ENCODE measurements at places on chromosomes 12 and 14.

DNA sequence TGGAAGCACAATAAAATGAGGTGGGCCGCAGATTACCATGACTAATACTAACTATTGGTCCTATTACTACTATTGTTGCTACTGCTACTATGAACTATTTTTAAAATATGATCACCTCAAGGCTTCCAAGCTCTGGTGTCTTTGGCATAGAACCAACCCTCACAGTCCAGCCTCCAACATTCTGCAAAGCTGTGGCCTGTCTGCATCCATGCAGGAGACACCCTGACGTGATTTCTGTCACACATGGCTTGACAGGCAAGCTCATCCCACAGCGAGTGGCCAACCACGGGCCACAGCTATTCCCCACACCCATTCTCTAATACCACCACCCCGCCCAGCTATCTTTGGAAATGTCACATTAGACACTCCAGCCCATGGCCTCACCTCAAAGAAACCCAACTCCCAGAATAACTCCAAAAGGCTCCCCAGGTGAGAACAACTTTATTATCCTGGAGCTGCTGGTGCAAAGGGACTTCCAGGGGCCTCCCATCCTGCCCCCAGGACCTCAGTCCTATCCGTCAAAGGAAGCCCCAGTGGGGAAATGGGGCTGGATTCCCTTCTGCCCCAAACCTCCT lies 14.4 kb downstream of the ISCU start:
- DNase-seq = no peak

GRCh38 chr12:10392394-10392930 lies 2.6 kb upstream of the KLRK1 start:
- no peak for DNase-seq

DNA sequence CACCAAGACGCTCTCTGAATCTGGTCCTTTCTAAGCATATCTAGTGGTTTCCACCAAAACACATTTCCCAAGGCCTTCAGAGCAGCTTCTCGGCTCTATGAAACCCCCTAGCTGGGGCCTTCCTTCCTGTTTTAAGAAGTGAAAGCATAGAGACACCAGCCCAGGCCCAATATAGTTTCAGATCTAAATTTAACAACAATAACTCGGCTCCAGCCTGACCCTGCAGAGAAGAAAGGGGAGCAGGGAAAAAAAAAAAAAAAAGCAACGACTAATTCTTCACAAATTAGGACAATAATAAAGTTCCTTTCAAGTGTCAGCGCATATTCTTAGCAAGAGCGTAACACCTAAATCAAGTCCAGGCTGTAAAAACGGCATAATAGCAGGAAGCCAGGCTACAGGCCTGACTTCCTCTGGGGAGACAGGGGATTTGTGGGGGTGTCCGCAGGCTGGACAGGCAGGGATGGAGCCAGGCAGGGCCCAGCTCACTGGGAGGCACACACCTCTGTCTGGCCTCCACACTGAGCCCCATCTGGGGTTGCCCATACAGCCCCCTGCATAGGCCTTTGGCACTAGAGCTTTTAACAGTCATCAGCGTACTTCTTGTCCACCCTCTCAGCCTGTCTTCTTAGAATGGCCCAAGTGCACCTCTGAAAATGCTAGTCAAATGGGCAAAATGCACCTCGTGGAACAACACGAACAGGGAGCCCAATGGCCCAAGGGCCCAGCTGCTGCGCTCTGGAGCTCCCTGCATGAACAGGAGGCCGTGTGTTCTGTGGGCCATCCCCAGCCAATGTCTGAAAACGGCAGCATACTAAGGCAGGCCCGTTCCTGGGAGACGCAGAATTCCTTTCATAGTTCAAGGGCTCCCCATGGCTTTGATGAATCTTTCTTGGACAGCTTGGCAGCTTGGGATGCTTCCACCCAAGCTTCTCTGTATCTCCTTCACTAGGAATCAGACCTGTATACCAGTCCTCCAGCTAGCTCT lies 772.9 kb downstream of the MED13L start:
- DNase-seq = no peak

DNA sequence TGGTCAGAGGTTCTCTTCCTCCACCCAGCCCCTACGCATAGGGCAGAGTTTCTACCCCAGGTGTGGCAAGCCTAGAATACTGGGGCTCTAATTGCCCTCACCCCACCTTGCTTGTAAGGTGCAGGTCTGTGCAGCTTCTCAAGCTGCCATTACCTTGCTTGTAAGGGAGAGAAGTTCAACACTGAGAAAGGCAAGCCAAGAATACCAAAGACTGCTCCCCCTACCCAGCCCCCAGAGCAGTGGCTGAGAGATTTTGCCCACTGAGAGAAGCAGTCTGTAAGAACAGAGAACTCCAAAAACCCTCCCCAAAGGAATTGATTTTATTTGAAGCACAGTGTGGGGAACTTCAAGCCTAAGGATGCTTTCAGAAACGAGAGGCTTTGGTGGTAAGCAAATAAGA lies 63.1 kb downstream of the RASSF8 start:
- DNase-seq = no peak

- peak; percentile 23 for DNase-seq
Measured at GRCh38 chr14:52131640-52132320, 62.9 kb upstream of the NID2 start.

DNA sequence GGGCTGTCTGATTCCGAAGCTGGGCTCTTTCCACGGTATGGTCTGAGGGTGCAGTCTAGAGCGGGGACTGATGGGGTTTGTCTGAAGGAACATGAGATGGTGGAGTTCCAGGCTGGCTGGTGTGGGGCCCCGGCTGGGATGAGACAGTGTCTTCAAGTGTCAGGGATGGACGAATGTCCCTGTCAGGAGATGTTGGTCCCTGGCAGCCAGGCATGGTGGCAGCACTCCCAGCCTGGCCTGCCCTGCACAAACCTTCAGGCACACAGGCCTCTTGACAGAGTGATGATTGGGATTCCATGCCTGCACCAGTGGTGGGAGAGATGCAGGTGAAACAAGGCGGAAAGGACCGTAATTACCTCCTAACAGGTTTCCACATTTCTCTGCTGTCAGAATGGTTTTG lies 221.9 kb downstream of the CACNA1C start:
- DNase-seq = no peak

DNA sequence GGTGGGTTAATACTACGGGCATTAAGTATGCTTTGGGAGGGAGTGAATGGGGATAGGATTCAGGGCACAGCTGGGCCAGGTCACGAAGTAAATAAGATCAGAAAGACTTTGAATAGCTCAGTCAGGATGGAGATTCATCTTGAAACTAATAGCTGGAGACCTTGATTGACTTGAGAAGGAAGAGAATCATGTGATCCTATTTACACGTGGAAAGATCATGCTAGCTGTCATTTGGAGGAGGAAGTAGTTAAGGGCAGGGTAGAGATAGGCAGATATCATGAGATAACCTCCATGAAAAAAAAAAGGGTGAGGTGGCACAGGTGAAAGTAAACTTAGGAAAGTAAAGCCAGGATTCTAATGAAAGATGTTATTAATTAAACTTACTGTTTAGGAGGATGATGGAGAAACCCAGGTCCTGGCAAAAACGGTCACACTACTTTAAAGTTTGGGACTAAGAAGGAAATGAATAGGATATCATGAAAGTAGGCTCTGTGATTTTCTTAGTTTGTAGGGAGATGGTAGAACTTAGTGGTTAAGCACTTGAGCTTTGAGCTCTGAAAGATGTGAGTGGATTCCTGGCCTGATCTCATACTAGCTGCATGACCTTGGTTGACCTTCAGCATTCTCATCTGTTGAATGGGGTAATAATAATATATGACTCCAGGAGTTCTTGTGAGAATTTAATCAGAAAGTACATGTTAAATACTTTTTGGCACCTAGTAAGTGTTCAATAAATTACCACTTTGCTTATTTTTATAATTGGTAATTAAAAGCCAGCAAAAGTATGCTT lies 439.0 kb downstream of the NRXN3 start:
- no peak for DNase-seq

DNA sequence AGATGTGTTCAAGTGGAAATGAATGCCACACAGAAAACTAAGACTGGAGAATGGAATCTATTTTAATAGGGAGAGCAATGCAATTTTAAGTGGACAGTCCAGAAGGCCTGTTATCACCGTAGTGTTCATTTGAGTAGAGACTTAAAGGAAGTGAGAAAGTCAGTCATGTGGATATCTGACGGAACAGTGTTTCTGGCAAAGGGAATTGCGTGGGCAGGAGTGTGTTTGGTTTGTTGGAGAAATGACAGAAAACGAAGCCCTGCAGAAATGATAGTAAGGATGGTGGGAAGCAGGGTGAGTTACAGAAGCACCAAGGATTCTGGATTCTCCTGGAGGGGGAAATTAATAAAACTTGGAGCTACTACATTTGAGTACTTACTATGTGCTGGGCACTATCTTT lies 776.6 kb downstream of the MED13L start:
- no peak for DNase-seq

GRCh38 chr12:126974779-126975178 lies 1292.2 kb upstream of the TMEM132C start:
- no peak for DNase-seq

GRCh38 chr14:101243587-101244338 lies 317.5 kb upstream of the DIO3 start:
- no peak for DNase-seq
